ENCODE measurements at places on chromosomes 16 and 17.

- DNase-seq, result no peak
Observed at GRCh38 chr17:27485125-27485524, 28.9 kb downstream of the KSR1 start.

- DNase-seq, result no peak
Observed at GRCh38 chr16:19703172-19703889, 14.7 kb downstream of the KNOP1 start.

- no peak for DNase-seq
Observed at GRCh38 chr17:79590523-79590860, 20.4 kb downstream of the RBFOX3 start.

DNA sequence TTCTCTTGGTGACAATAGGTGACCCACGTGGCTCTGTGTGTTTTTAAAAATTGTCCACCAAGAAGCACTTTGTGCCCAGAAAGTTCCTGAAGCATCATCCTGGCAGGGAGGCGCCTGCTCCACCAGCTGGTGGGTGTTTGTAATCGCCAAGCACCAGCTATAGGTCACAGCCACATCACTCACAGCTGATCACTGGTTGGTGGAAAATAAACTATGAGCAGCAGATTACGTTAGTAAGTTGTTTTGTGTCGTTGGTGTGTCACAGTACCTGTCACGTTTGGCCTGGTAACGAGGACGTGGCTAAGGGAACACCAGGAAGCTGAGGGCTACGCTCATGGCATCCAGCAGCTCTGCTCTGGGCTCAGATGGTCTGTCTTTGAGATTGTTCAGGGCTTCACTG is 10.1 kb downstream of the MRM3 start:
- DNase-seq, result no peak

DNA sequence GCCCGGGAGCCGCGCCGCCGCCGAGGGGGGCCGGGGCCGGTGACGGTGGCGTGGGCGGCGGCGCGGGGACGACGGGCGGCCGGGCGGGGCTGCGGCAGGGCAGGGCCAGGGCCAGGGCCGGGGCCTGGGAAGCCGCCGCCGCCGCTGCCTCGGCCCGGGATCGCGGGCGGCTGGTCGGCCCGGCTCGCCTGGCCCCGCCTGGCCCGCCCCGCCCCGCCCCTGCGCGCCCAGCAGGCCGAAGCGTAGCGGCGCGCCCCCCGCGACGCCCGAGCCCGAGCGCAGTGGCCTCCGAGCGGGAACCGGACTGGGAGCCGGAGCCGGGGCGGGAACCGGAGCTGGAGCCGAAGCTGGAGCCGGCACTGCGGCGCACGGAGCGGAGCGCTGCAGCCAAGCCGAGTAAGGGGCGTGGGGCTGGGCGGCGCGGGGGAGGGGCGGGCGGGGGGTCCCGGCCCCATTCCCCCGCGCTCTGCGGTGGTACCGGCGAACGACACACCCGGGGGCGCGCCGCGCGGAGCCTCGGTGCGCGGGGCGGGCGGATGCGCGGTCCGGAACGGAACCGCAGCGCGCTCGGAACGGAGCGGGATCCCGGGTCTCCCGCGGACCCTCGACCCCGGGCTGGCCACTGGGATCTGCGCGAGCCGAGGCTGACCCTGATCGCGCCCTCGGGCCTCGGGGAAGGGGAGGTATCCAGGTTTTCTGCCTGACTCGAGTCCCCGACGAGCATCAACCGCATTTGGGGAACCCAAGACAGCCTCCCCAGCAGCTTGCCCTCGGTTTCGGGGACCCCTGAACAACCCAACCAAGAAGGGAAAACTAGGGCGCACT is at the start of gene BEAN1:
BEAN1 (plus strand) TSS at position 260 of the 825 bp plus-strand sequence. CDS start 10,382 bp downstream, outside the sequence.
- no peak for DNase-seq

- no peak for DNase-seq
Observed at GRCh38 chr16:84595052-84595481, 22.8 kb downstream of the COTL1 start.

DNA sequence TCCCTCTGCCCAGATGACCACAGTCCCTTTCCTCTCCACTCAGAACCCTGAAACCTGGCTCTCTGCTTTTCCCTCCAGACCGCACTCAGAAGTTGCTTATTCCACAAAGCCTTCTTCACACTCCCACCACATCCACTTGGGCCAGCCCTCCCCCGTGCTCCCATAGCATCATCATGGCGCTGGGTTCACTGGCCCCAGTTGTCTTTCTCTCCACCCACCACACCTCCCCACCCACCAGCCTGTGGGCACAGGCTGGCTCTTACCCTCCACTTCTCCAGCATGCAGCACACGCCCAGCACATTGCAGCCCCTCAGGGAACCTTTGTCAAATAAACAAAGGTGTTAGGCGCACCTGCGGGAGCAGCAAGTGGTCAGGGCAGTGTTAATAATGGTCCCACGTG is 130.0 kb downstream of the KATNIP start:
- DNase-seq, result no peak

GRCh38 chr17:17343160-17343735 is 40.1 kb downstream of the NT5M start:
- DNase-seq, result no peak

DNA sequence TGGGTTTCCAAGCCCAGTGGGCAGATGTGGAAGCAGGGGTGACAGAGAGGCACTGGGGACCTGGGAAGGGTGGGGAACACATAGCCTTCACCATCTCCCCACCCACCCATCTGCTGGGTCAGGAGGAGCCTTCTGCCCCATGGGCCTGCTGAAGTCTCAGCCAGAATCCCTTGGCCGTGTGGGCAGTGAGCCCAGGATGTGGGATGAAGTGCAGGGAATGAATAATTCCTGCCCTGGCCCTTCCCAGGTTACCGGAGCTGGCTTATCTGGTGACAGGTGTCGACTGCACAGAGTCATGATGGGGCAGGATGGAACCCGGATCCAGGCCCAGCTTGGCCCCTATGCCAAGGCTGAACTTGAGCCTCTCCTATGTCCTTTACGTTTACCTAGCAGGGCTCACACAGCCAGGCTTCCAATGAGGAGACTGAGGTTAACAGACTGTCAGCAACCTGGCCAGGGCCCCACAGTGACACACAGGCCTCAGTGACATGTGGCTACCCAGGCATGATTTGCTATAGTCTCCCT is 17.5 kb downstream of the ATP2A3 start:
- no peak for DNase-seq

DNA sequence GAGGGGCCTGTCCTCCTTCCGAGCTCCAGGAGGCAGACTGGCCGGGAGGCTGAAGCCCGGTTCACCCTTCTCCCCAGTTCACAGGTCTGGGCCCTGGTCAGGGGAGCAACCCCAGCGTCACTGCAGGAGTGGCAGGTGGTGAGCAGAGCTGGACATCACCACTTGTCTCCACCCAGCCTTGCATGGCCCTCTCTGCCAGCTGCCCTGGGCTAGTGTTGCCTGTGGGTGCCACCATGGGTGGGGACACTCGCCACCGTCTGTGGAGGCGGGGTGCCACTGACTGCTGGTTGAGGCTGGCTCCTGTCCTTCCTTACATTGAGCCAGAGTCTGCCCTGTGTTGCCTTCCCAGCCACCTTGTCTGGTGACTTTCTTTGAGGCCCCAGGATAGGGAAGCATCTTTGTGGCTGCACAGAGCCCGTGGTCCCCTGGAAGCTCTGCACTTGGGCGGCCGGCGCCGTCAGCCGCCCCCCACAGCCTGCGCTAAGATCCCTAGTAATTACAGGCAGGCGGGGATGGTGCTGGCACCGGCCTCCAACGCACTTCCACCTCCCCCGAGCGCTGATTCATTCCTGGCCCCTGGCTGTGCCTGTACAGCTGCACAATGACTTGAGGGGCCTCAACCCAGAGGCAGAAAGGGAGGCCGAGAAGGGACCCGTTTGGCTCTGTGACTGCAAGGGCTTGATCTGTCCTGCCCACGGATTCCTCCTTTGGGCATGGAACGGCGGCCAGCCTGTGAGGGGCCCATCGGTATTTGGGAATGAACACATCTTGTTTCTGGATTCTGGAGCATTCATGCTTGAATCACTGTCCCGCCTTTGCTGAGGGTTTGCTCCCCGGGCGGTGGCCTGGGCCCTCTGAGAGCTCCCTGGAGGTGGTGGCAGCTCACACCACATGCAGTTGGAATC is 5.2 kb downstream of the BAIAP2 start:
- no peak for DNase-seq

DNA sequence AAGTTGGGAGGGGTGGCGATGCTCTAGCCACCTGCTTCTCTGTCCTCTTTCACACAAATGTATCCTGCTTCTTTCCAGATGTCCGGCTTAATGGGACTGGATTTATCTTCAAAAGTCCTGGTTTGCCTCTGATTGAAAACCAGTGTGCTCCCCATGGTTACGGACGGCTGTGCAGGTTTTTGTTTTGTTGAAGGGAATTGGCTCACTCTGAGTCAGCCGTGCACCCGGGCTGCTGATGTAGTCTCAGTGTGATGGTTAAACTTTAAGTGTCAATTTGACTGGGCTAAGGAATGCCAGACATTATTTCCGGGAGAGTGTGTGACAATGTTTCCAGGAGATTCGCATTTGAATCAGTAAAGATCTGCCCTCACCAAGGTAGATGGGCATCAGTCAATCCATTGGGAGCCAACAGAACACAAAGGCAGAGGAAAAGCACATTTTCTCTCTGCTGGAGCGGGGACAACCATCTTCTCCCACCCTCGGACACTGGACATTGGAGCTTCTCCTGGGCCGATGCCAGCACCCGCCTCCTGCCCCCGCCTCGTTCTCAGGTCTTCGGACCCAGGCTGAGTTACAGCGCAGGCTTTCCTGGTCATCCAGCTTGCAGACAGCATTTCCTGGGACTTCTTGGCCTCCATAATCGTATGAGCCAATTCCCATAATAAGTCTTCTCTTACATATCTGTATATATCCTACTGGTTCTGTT is 126.9 kb upstream of the TNRC6C start:
- no peak for DNase-seq

GRCh38 chr16:89786474-89787364 is 29.7 kb downstream of the FANCA start:
- no peak for DNase-seq

- DNase-seq, result no peak
Observed at GRCh38 chr16:28491230-28491969, 474 bp downstream of the CLN3 start.
